Activated naive CD4-positive, alpha-beta T cell treated with anti-CD3 and anti-CD28 coated beads, Interleukin-2, amount 50 U/mL, for 72 hours (primary cell): ENCODE measurements at places on chromosomes 11 and 22. TPM values are rescaled to one million over a fixed set of nuclear protein-coding genes. Genes with fewer than 3 reads are reported as not detected.
A peak's percentile ranks its signal among the peaks of the same experiment; 100 is the strongest.

Gene BET1L
- 81.6 TPM for total RNA-seq

DNA sequence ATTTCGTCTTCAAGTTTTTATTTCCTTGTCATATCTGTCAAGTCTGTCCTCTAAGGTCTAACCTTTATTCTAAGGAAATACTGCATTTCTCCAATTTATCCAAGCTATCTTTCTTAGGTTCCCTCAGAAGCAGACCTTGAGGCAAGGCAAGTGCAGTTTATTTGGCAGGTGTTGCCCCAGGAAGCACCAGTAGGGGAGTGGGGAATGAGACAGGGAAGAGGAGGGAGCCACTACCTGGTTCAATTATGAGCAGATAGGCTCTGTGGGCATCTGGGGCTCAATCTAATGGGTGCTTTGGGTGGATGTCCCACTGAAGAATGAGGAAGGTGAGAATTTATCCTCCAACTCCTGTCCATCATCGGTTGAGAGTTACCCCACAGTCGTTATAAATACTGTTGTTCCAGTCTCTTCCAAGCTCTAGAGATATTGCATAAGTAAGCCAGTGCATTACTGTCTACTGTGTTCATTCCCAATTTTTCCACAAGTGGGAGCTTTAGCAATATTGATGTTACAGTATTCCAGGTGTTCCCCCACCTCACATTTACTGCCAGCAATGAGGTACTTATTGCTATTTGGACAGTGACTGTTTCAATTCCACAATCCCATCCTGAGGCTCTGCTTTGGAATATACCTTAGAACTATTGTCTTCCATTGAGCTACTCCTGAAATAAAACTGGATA is 154.9 kb upstream of the CEP126 start:
- no peak for DNase-seq

GRCh38 chr11:36375353-36376008 is 79.4 kb downstream of the PRR5L start:
- DNase-seq: no peak

- peak; percentile 36 for DNase-seq
These were observed 700 bp downstream of the TTC17 start for GRCh38 chr11:43359422-43359818.

Gene AAMDC
- 7.8 TPM for total RNA-seq

Gene C22orf42
- total RNA-seq: not detected

DNA sequence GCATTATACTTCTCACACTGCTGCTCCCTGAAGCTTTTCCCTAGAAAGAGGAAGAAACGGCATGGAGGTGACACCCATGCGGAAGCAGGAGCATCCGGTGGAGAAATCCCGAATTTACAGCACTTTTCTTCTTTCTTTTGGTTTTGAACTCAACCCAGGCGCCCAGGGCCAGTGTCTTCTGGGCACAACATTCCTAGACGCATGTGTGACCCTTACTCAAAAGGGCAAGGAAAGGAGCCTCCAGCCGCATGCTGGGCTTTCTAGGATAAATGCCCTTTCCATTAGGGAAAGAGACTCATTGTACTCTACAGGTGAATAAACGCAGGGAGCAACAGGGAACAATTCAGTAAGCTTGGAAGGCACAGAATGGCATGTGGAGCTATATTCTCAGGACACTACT is 19.5 kb downstream of the ADAMTS8 start:
- no peak for DNase-seq

DNA sequence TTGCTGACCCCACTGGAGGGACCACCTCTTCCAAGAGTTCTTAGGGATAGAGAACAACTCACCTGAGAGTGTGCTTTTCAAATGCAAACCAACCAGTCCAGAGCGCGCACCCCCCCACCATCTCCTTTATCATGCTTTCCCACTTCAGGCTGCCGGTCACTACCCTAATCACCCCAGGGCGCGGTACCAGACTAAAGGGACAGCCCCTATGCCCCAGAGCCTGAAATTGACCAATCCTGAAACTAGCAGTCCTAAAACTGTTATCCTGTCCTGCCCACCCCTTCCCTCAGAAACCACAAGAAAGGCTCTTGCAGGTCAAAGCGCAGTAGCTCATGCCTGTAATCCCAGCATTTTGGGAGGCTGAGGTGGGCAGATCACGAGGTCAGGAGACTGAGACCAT is 37.0 kb downstream of the NEAT1 start:
- no peak for DNase-seq

Gene GLB1L2
- 2.4 TPM for total RNA-seq

DNA sequence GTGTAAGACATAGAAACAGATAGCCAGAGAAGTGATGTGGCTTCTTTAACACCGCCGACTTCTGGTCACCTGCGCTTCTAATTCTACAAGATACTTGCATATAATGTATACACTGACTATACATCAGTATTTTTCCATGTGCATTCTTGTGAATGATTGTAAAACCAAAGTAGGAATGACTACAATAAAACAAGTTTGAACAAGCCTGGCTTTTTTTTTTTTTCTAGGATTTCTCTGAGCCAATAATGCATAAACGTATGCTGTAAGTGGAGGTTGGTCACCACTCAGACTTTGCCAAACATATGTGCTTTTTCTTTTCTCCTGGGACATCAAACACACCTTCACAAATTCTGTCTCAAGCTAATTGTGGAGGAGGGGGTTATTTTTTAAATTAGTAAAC is 237.8 kb upstream of the KIRREL3 start:
- no peak for DNase-seq

DNA sequence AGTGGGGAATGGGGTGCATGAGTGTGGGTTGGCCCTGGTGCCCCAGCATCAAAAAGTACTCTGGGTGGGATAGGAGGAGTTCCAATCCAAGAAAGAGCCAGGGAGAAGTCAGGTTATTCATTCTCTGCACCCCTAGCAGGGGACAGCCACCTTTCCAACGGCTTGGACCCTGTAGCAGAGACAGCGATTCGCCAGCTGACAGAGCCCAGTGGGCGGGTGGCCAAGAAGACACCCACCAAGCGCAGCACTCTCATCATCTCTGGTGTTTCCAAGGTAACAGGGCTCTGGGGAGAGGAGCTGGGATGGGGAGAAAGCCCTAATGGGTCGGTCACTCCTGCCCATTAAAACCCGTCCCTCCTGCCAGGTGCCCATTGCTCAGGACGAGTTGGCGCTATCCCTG is 6.6 kb downstream of the C2CD2L start:
- DNase-seq: no peak

- DNase-seq: no peak
These were observed 67.4 kb downstream of the FEZ1 start for GRCh38 chr11:125428486-125429173.

Gene PPP1R14B
- total RNA-seq: 262 TPM

DNA sequence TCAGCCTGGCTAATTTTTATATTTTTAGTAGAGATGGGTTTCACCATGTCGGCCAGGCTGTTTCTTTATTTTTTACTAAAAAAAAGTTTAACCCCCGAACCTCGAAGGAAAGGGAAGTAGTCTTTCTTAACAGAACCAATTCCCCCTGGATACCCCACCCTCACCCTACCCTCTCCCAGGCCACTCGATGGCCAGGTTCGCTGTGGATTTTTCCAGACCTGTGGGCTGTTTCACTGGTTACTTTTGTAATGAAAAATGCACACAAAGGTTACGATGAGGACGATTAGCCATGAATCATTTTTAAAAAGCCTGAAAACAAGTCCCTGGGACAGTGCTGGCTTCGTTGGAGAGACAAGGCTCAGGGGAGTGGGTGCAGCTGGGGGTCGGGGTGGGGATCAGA is 2.5 kb downstream of the TSPO start:
- DNase-seq: no peak

DNA sequence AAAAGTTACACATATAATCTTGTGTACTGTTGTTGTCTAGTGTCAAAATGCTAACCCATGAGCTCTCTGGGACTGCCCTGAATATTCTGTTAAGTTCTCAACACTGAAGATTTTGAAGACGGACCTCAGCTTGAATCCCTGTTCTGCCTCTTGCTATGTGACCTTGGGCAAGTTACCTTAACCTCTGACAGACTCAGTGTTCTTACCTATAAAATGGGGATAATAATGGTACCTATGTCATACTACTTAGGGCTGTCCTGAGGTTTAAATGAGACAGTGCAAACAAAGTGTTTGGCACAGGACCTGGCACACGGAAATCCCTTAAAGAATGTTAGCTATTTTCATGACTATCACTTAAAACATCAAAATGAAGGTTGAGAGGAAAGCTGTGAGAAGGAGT is 11.3 kb downstream of the TMEM218 start:
- no peak for DNase-seq

- DNase-seq: no peak
These were observed 87.9 kb upstream of the SPON1 start for GRCh38 chr11:13874597-13874996.

- no peak for DNase-seq
These were observed 47.0 kb upstream of the CCDC89 start for GRCh38 chr11:85732965-85733364.

Gene ARHGAP32
- total RNA-seq: 13.4 TPM

DNA sequence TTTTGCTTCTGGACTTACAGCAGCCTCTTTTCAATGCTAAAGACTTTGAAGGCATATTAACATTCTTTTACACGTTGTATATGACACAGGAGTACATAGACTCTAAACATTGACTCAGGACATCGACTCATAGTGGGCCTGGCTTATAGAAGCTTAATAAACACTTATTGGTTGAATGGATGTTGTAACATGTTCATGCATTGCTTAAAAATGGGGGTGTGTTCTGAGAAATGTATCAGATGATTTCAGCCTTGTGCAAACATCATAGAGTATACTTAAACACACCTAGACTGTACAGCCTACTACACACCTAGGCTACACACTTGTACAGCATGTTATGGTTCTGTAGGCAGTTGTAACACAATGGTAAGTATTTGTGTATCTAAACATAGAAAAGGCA is 17.9 kb downstream of the TTC17 start:
- no peak for DNase-seq

Gene MRGPRX1
- total RNA-seq: not detected

Gene DBX1
- not detected for total RNA-seq

Gene UBQLNL
- 0.32 TPM for total RNA-seq

DNA sequence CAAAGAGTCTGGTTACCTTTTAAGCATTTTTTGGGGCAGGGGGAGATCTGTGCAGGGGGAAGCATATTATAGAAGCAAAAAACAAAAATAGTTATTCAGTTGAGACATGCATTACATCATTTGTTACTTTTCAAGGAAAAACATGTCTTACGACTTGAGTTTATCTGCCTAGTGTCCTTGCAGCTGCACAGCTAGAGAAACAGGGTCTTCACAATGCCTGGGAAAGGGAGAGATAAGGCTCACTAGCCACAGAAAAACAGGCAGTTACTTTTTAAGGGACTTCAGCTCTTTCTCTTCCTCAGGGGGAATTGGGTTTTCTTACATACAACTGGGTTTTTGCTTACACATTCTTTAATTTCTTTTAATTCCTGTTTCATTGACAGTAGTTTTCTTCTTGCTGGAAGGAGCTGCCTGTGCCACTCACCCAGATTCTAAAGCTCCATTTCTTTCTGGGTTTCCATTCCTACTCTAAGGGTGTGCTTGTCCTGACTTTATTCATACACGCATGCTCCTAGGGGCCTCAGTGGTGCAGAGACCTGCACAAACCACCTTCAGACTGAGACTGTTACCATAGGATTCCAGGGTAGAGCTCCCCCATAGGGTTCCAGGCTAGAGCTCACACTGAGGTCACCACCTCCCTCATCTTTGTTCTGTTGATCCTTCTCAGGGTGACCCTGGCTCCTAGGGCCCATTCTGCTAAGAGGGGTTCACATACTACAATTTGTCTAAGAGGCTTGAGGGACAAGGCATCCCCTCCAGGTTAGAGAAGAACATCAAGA is 14.7 kb upstream of the UBQLNL start:
- no peak for DNase-seq

Gene CEP126
- 1.8 TPM for total RNA-seq

GRCh38 chr11:22920939-22921565 is 60.8 kb upstream of the CCDC179 start:
- no peak for DNase-seq

Gene OR51I1
- total RNA-seq: not detected

DNA sequence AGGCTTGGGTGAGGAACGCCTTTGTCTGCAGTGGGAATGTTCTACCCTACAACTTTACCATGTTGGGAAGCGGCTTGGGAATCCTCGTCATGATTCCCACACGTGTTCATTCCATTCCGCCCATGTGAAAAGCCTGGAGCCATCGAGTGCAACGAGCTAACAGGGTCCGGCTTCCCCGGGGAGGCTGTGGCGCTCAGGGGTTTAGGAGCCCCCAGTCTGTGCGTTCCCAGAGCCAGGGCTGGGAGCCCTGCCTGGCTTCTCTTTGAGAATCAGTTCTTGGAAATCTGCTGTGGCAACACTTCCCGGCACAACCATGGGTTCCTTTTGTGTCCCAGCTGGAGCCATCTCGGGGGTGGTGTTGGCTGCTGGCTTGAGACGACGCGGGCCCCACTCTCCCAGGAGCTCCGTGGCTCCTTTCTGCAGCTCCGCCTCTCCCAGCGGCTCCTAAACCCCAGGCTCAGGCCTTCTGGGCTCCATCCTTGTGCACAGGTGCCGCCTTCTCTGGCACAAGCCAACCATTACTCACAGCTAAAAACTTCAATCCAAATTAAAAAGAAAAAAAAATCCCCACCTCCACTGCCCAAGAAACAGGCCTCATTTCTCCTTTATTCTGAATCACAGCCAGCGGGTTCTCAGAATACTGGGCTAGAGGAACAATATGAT is 18.7 kb upstream of the PPFIA1 start:
- no peak for DNase-seq

Gene TECTA
- 0.33 TPM for total RNA-seq

DNA sequence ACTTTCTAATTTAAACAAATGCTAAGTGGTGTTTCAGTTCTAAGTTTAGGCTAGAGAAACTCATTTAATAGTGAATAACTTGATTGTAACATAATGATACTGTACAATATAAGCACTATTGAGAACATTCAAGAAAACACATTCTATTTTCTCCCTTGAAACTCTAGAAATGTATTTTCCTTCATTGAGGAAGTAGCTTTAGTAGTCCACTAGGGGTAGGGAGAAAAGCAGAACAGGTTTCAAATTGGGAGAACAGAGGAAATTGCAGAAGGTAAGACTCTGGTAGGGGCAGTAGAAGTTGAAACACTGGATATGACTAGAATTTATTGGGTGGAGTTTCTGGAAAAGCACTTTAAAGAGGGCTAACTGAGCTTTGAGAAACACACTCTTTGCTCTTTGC is 31.6 kb upstream of the MPPED2 start:
- no peak for DNase-seq

- DNase-seq: no peak
These were observed 5.9 kb downstream of the TP53AIP1 start for GRCh38 chr11:128936606-128937251.

DNA sequence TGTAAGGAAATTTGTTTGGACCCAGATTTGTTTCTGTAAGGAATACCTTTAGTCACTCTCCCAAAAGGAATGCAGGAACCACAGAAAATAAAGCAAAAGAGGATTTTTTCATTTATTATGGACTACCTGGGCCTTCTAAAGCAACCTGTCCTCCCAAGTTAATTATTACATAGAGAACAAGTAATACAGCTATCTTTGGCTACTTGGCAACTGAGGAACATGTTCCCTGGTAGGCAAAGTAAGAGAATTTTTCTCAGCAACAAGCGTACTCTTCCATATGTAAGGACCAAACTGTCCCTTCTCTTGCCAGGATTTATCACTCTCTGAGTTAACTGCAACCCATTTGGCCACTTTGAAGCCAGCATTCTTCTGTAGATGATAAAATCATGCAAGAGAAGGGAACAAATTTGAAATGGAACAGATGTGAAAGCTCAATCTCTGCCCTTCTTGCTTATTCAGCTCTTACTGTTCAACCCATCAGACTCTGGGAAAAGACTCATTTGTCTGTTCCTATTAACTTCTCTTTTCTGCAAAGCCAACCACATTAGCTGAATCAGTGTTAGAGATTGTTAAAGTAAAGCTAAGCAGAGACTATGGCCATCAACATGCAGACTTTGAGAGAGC is 190.2 kb downstream of the SWAP70 start:
- no peak for DNase-seq
